ENCODE measurements at places on chromosomes 6 and 20.
A peak's percentile ranks its signal among the peaks of the same experiment; 100 is the strongest.

GRCh38 chr6:56915832-56916231, 39.1 kb upstream of the BEND6 start:
- H3K27ac ChIP-seq = no peak overlapping the region
- H3K36me3 ChIP-seq = no peaks in the 10 kb centered on the region
- no peaks in the 10 kb centered on the region for H3K27me3 ChIP-seq
- no peak overlapping the region for H3K4me3 ChIP-seq
- DNase-seq = no peak

DNA sequence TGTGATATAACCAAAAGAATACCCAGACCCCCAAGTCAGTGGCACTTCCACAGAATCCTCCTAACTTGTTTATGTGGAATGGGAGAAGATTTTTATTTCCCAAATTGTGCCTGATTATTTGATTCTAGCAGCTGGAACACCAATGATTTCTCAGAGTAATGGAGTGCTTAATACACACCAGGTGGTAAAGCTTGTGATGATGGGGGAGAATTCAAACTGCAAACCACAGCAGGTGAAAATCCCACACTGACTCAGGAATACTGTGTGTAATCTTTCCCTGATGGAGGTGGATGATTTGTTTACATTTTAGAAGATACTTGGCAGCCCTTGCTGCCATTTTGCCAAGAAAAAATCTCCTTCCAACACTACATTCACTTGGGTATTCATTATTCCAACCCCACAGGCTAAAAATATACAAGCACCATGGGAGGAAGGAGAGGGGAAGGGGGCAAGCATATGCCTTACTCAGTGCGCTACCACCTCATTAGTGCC, 212.7 kb upstream of the PLN start:
- H3K4me1 ChIP-seq = no peaks in the 10 kb centered on the region
- DNase-seq = no peak
- no peaks in the 10 kb centered on the region for H3K27me3 ChIP-seq
- H3K4me3 ChIP-seq = no peak overlapping the region

DNA sequence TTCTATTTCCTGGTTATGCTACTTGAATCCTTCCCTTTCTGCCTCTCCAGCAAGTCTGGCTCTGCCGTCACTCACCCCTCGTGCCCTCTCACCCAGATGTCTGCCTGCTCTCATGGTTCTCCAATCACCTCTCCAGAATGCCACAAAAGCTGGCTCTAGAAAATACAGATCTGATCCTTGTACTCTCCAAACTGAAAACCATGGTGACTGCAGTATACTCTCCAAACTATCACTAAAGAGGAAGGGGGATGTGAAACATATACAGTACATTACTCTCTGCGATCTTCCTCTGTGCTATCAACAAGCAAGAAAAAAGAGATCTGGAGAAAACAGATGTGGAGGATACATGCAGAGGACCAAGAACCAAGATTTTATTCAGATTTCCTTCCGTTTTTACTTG, 91.1 kb downstream of the ATXN1 start:
- peak overlapping the region; percentile 33 for H3K27ac ChIP-seq
- no peak for DNase-seq
- H3K36me3 ChIP-seq = no peaks in the 10 kb centered on the region
- peaks cover 20% of the 10 kb centered on the region for H3K4me1 ChIP-seq

DNA sequence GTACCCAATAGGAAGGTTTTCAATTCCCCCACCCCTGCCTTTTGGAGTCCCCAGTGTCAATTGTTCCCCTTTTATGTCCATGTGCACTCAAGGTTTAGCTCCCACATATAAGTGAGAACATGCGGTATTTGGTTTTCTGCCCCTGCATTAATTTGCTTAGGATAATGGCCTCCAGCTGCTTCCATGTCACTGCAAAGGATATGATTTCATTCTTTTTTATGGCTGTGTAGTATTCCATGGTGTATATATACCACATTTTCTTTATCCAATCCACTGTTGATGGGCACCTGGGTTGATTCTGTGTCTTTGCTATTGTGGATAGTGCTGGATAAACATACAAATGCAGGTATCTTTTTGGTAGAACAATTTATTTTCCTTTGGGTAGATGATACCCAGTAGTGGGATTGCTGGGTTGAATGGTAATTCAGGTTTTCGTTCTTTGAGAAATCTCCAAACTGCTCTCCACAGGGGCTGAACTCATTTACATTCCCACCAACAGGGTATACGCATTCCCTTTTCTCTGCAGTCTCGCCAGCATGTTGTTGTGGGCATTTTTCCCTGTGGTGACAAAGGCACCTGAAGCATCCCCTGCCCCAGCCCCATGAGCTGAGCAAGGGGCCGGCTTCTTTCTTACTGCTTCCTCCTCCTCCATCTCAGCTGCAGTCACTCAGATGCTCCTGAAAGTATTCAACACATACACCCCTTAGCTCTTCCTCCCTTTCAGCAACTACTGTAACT, 66.7 kb downstream of the ELOVL2 start:
- H3K27me3 ChIP-seq = no peaks in the 10 kb centered on the region
- no peak overlapping the region for H3K4me3 ChIP-seq
- H3K36me3 ChIP-seq = no peaks in the 10 kb centered on the region
- no peaks in the 10 kb centered on the region for H3K4me1 ChIP-seq
- no peak overlapping the region for H3K27ac ChIP-seq

- peak overlapping the region; percentile 89 for H3K27ac ChIP-seq
- peaks cover 27% of the 10 kb centered on the region for H3K4me1 ChIP-seq
- no peak overlapping the region for H3K4me3 ChIP-seq
- H3K36me3 ChIP-seq = no peaks in the 10 kb centered on the region
- DNase-seq = no peak
- H3K27me3 ChIP-seq = no peaks in the 10 kb centered on the region
These were observed 159.9 kb upstream of the TNFAIP3 start for GRCh38 chr6:137707038-137707589.

GRCh38 chr6:20716865-20717264, 182.6 kb downstream of the CDKAL1 start:
- no peaks in the 10 kb centered on the region for H3K4me1 ChIP-seq
- no peak for DNase-seq
- H3K4me3 ChIP-seq = no peak overlapping the region
- no peak overlapping the region for H3K27ac ChIP-seq
- no peaks in the 10 kb centered on the region for H3K36me3 ChIP-seq

DNA sequence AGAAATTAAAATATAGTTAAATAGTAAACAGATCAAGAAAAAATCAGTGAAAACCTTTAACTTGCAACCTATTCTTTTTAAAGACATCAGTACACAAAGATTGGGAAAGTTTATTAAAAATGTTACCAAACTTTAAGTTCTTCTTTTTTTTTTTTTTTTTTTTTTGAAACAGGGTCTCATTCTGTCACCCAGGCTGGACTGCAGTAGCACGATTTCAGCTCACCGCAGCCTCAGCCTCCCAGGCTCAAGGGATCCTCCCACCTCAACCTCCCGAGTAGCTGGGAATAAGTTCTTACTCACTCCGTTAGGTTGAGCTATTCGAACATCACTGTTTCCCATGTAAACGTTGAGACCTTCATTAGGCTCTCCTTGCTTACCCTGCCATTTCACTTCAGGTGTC, 5.6 kb downstream of the MAP3K5 start:
- peak overlapping the region; percentile 31 for H3K27ac ChIP-seq
- H3K4me3 ChIP-seq = no peak overlapping the region
- H3K27me3 ChIP-seq = no peaks in the 10 kb centered on the region
- peaks cover 62% of the 10 kb centered on the region for H3K4me1 ChIP-seq
- H3K36me3 ChIP-seq = no peaks in the 10 kb centered on the region

Data from effector memory CD4-positive, alpha-beta T cell (primary cell).